ENCODE measurements at places on chromosomes 13 and 19.

DNA sequence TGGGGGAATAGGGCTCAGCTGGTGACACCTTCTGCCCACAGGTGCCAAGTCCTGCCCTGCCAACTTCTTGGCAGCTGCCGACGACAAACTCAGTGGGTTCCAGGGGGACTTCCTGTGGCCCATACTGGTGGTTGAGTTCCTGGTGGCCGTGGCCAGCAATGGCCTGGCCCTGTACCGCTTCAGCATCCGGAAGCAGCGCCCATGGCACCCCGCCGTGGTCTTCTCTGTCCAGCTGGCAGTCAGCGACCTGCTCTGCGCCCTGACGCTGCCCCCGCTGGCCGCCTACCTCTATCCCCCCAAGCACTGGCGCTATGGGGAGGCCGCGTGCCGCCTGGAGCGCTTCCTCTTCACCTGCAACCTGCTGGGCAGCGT lies 2.1 kb downstream of the P2RY11 start:
- DNase-seq = no peak

GRCh38 chr13:88937384-88937783 lies 1266.2 kb downstream of the SLITRK5 start:
- no peak for DNase-seq

- DNase-seq = no peak
These were observed 22.3 kb upstream of the EIF3G start for GRCh38 chr19:10141973-10142372.

GRCh38 chr13:50676602-50677001 lies 166.9 kb downstream of the DLEU7 start:
- peak; percentile 89 for DNase-seq

- peak; percentile 46 for DNase-seq
These were observed 37.2 kb upstream of the C1QTNF9B start for GRCh38 chr13:23934520-23934919.

GRCh38 chr13:37539976-37540605 lies 58.5 kb downstream of the POSTN start:
- peak; percentile 39 for DNase-seq

DNA sequence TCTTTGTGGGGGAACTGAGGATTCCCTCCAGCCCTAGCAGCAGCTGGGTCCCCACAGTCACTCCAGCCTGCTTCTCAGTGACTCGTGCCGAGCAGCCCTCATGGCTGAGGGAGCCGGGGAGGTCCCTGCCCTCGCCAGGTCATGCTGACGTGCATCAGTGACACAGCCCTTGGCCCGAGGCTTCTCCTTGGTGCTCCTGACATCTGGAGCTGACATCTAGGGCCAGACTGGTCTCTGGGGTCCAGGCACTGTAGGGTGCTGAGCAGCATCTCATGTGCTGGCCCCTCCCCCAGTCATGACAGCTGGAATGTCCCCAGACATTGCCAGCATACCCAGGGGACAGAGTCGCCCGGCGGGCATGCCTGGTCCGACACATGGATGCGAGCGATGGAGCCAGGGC lies 14.4 kb downstream of the COMP start:
- DNase-seq = peak; percentile 2

DNA sequence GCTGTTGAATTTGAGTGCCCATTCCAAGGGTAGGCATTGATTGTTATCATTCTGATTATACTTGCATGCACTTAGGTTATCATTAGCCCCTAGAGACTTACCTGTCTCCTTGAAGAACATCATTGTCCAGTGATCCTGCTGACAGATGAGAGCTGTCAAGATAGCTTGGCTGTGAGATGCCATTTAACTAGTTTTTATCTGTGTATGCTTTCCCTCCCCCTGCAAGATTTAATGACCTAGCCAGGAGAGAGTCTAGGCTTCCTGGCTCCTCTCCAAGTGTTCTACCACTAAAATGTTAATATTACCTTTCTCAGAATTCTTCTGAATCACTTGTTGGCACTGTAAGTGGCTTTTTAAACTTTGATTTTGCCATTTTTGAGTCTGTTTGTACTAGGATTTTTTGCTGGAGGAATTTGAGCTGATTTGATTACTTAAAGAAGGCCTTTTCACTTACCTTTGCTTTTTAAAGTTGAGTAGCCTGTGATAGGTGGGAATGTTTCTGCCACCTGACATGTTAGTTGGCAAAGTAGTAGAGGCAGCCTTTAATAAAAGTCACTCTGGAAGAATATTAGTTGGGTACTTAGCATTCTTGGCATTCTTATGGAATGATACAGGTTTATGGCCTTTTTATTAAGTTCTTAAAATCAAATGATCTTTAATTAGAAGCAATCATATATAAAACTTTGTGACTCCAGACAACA lies 41.1 kb downstream of the ARHGAP35 start:
- no peak for DNase-seq

DNA sequence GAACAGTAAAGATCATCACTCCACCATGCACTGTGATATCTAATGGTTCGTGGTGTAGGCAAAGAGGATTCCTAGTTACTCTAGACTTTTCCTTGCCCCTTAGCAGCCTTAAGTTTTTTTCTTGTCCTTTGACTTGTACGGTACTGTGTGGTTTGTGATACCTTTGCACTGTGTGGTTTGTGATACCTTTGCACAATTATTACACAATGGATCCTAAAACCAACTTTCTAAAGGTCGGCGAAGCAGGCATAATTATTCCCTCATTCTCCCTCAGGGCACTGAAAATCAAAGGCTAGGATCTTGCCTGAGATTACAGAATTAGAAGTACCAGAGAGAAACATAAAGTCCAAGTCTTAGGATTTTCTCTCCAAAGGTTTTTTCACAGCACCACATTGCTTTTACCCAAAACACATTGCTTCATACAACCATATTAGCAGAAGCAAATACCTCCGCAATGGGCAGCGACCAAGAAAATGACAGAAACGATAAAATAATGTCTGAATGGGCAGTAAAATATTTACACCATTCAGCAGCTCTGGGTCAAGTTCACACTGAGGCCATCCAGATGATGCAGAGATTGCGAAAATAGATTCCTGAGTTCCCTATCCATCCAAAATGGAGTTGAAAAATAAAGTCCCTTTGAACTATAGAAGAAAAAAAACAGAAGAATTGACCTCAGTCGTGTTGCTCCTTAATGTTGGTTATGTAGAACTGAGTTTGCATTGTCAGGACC lies 106.4 kb downstream of the FGF14 start:
- DNase-seq = no peak

DNA sequence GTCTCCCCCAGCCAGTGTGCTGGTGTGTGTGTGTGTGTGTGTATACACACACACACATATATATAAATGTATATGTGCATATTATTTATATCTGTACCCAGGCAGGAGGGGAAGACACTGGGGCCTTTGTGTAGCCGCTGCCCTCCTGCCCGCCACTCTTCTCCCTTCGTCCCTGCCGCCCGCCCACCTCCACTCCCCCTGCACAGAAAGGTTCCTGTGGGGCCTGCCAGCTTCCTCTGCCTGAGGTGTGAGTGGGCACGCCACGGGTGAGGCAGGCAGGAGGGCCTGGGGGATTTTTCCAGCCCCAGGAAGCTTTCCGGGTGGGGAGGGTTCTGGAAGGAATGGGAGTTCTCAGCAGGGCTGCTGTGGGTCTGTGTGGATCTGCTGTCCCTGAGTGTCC lies 6.9 kb downstream of the IRF2BP1 start:
- no peak for DNase-seq

DNA sequence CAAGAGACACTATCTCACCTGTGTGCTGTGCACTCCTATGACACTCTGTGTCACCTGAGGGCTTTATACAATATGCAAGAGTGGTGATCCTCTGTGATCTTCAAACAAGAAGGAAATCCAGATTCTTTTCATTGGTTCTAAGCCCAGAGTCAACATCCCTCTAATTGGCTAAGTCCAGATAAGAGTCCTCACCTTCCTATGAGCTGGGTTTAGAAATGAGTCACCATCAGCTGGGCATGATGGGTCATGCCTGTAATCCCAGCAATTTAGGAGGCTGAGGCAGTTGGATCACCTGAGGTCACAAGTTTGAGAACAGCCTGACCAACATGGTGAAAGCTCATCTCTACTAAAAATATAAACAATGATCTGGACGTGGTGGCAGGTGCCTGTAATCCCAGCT lies 144.4 kb downstream of the ZNF675 start:
- DNase-seq = no peak

DNA sequence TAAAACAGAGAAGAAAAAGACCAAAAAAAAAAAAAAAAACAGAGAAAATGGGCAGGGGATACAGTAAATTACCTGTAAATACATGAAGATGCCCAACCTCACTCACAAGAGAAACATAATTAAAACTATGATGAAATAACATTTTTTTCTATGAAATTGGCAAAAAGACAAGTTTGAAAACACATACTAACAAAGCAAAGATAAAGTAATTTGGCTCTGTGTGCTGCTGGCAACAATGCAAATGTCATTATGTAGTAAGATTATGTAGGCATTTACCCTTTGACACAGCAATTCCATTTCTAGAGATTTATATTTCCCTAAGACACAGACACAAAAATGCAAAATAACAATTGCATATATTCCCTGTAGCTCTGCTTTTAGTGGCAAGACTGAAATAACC lies 20.2 kb downstream of the ZC3H13 start:
- DNase-seq = no peak

Data from brain microvascular endothelial cell (primary cell).